ENCODE measurements at places on chromosomes 16 and 17.

DNA sequence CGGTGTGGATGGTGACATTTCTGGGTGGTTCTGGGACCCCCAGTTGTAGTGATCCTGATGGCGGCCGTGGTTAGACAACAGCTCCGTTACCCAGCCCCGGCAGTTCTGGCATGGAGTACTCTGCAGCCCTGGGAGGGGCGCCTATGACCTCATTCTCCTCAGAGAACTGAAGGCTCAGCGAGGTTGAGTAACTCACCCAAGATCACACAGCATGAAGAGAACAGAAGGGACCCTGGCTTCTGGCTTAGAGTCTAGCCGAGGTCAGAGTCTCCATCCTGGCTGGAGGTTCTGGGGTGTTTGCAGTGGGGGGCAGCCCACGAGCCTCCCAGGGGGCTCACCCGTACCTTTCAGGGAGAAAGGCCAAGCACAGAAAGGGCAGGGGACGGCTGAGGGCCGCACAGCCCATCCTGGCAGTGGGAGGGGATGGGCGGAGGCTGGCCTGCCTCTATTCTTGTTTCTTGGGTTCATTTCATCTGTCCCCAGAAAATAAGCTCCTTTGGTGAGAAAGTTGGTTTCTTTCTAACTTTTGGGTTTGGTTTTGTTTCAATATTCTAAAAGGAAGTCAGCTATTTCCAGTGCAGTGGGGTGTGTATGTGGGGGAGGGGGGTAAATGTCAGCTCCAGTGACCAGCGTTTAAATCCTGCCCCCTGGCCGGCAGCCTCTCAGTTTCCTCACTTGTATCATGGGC lies 13.2 kb downstream of the ZFPM1 start:
- no peak for DNase-seq

- DNase-seq: peak; percentile 63
These were observed 14.6 kb upstream of the PITPNA start for GRCh38 chr17:1577182-1577581.

DNA sequence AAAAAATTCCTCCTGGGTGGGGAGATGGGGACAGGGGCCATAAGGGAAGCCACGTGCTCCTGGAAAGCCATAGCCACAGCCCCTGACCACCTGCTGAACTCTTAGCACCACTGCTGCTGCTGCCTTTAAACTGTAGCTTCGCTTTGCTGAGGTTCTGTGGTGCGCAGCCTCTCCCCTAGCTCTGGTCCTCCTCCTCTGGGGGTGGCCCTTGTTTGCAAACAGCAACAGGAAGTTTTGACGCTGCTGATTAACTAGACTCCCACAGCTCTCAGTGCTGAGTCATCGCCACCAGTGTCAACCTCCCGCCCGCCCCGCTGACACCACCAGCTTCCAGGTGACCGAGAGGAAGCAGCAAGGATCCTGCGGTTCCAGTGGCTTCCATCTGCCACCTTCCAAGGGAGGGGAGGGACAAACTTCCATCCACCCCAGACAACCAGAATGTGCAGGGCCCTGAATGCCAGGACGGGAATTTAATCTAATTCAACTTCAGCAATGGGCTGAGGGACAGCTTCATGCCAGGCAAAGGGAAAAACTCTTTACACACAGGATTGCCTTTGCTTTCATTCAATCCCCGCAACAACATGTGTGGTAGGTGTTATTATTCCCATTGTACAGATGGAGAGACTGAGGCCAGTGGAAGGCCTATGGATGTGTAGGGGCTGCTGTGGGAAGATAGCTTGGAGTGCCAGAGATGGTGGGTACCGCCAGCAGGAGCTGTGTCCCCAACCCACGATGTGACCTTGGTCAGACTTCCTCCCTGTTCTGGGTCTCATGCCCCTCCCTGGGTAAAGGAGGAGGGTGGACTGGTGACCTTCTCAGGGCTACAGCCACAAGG lies 8.1 kb upstream of the KIFC3 start:
- no peak for DNase-seq

- DNase-seq: no peak
These were observed 13.8 kb upstream of the C16orf87 start for GRCh38 chr16:46844771-46845170.

GRCh38 chr17:48892940-48893645 lies 506 bp downstream of the ATP5MC1 start:
- no peak for DNase-seq

DNA sequence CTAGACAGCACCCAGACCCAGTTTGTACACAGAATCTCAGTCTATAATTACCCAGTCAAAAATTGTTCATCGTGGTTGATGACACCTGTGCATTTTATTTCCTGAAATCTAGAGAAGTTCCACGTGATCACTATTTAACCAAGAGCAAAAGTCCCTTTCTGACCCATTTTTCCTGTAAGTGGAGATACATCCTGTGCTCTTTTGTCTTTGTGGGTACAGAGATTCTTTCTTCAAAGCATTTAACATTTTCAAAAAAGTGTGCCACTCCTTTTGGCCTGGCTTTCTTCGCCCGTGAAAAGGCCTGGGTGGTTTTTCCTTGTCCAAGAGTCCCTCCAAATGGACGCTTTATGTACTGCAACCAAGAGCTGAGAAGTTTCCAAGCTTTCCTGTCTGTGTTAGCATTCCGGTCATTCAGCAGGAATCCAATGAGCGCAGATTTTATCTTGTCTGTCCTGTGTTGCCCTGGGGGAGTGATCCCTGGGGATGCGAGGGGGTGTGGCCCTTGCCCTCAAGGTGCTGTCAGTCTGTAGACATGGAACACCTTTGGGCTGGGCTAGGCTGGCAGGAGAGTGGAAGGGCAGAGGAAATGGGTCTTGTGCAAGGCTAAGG lies 161.1 kb upstream of the CACNG5 start:
- DNase-seq: no peak

GRCh38 chr16:70779361-70779760 lies 21.6 kb downstream of the VAC14 start:
- no peak for DNase-seq

DNA sequence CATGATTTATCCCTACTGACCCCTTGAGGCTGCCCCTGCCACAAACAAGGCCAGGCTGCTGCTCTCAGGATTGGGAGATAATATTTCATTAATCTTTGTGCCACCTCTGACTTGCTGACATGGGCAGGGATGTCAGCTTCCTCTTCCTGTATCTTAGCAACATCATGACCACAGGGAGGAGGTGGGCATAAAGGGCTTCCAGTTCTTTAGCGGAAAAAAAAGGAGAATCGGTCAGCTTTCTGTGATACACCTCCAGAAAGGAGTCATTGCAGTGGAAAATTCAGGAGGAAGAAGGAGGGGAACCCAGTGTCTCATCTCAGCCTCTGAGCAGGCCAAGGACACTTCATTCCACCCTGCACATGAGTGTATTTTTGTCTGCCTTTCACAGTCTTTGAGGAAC lies 206.8 kb upstream of the SDK2 start:
- no peak for DNase-seq

- DNase-seq: no peak
These were observed 45.7 kb downstream of the CPD start for GRCh38 chr17:30424471-30424870.

- DNase-seq: peak; percentile 11
These were observed 664 bp downstream of the HBQ1 start for GRCh38 chr16:180681-181564.

DNA sequence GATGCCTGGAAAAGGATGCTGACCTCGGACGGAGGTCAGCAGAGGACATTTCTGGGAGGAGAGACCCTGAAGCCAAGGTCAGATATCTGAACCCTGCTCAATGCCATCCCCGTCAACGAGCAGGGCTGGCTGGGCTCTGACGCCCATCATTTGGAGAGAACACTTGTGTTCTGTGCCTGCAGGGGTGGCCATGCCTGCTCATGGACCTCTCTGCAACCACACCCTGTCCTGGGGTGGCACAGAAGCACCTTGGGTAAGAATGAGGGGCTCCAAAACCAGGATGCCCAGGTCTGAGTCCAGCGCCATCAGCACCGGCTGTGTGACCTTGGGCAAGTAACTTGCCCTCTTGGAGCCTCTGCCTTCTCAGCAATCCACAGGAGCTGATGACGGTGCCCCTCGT lies 293.7 kb upstream of the FOXF1 start:
- DNase-seq: no peak

DNA sequence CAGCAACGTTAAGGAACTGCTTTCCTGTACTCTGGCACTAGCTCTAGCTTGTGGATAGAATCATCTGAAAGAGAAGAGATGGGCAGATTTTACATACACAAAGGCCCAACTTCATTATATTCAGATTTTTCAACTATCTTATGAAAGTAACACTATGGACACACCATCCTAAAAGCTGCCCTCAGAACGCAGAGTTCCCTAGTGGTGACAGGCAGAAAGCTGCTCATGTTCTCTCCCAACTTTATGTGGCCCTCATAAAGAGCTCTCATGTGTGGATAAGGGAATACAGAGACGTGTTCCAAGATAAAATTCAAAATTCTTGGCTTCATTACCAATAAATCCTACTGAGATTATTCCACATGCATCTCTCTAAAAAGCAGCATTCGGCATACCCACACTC lies 1.5 kb downstream of the CFAP20 start:
- no peak for DNase-seq

GRCh38 chr17:7930841-7931631 lies 710 bp downstream of the TRAPPC1 start:
- DNase-seq: no peak

GRCh38 chr16:87150681-87151280 lies 166.4 kb downstream of the C16orf95 start:
- no peak for DNase-seq

DNA sequence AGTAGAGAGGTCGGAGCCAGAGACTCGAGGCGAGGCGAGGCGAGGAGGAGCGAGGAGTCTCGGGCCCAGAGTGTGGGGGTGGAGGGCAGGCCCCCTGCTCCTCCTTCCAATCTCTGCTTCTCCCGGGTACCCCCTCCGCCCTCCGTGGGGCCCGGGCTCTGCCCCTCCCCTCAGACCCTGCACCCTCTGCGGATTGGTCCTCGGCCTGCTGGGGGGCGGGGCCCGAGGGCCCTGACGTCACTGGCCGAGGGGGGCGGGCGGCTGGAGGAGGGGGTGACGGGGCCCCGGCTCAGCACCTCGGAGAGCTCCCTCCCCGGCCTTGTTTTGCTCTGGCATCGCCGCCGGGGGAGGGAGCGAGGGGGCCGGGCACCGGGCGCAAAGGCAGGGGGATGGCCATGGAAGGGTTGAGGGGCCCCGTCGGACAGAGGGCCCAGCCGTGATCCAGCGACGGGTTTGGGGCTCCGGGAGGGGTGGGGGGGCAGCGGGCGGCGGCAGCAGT lies at the start of gene RUNDC3A:
Gene RUNDC3A, plus strand, starts transcription at position 282 of the 499 bp plus-strand sequence. CDS start 232 bp downstream, outside the sequence.
- peak; percentile 77 for DNase-seq
